ELR (cell line): ENCODE measurements at places on chromosomes 12 and 14.

- DNase-seq, result no peak
Measured at GRCh38 chr14:48973151-48973550, 613.0 kb downstream of the RPS29 start.

- DNase-seq, result no peak
Measured at GRCh38 chr14:93951635-93952540, 24.5 kb downstream of the ASB2 start.

GRCh38 chr12:29012673-29013072, 136.4 kb upstream of the FAR2 start:
- DNase-seq, result no peak

DNA sequence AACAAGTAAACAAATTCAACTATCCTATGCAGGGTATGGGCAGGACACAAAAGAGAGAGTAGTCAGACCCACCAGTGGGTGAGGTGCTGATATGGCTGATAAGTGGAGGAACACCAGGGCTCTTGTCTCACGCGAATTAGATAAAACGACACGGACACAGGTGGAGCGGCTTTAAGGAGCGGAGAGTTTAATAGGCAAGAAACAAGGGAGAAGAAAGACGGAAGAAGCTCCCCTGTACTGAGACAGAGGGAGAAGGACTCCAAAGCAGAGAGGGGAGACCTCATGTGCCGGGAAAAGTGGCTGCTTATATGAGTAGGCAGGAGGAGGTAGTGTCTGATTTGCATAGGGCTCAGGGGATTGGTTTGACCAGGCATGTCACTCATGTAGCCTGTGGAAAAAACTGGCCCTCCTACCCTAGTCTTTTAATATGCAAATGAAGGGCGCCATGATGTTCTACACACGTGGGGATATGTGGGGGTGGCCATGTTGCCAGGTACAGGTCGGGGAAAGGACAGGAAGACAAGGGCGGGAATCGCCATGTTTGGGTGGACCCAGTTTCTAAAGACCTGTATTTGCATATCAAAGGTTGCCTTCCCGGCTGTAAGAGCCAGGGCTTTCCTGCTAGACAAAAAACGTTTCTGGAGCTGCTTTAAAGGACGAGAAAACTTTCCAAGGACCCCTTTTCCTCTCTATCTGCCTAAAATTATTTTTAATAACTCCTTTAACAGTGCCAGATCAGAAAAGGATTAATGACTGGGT, 28.8 kb downstream of the RPGRIP1 start:
- peak; percentile 72 for DNase-seq

- no peak for DNase-seq
Measured at GRCh38 chr14:29757711-29758233, 169.9 kb downstream of the PRKD1 start.

GRCh38 chr12:78004249-78005093, 173.8 kb downstream of the NAV3 start:
- DNase-seq, result no peak

DNA sequence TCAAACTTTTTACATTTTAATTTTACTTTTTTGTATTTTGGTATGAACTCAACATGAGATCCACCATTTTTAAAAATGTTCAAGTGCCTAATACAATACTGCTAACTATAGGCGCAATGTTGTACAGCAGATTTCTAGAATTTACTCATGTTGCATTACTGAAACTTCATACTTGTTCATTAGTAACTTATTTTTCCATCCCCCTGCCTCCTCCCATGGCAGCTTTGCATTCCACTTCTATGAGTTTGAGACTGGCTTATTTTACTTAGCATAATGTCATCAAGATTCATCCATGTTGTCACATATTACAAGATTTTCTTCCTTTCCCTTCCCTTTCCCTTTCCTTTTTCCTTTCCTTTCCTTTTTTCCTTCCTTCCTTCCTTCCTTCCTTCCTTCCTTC, 825.9 kb downstream of the SLC16A7 start:
- peak; percentile 29 for DNase-seq

GRCh38 chr12:12925388-12925787, 26.6 kb downstream of the GPRC5D start:
- DNase-seq, result no peak

GRCh38 chr14:49896966-49897365, 4.1 kb downstream of the ARF6 start:
- peak; percentile 34 for DNase-seq

- peak; percentile 99 for DNase-seq
Measured at GRCh38 chr12:103560604-103561101, 26.4 kb upstream of the STAB2 start.

GRCh38 chr12:67562513-67563287, 85.8 kb upstream of the DYRK2 start:
- no peak for DNase-seq

GRCh38 chr12:52346593-52346992, 20.7 kb downstream of the KRT85 start:
- no peak for DNase-seq

DNA sequence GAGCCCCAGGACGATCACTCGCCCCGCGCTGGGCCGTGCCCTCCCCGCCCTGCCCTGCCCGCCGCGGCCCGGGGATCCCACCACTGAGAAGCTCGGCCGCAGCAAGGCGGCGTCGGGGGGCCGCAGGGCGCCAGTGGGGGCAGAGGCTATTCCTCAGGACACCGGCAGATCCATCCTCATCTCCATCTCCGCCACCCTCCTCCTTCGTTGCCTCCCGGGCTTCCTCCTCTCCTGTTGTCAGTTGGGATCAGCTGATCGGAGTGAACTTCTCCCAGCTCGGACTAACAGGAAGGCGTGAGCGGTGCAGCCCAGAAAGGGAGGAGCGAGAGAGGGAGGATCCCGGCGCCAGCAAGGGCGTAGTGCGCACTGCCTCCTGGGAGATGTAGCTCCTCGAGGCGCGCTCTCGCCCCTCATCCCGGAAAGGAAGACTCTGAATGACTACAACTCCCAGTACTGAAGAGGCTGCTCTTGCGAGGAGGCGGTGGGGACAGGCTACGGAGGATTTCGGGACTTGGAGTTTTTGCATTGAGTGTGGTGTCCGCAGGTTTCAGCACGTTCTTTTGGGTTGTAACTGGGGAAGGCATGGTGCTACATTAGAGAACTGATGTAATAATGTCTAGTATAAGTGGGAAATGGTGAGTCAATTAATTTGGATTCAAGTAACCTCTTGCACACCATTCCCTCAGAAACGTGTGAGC, at the start of gene ZFYVE1:
Gene ZFYVE1 (minus strand): TSS at position 262 of the 698 bp plus-strand sequence. CDS start 2,598 bp downstream, outside the sequence.
- DNase-seq, result peak; percentile 99

DNA sequence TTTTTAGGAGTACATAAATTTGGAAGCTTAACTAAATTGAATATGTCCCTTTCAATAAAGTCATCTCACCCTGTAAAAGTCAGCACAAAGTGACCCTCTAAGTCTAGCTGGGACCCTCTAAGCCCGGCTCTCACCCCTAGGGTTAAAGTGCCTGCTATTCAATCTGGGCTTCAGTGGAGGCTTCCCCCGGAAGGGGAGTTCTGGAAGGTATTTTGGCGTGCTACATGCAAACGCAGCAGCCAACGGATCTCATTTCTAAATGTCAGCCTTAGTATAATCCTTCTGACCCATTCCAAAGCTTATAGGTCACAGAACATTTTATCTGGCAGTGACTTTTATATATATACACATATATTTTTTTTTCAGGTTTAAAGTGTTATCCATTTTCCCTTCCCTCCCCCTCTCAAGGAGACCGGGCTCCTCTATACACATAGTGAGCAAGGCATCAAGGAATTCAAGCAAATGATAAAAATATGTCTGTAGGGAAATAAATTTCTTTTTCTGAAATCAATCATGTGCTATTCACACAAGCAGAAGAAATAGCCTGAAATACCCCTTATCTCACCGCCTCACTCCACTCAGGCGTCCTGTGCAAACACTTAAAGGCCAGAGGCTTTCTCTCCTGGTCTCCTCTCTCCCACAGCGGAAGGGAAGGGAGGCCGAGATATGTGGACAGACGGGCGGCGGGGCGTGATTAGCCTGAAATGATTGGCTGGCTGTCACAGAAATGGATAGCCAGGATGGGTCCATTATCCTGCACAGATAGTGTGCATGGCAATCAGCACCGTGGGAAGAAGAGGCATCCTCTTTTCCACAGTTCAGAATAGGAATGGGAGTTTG, 301.7 kb downstream of the GALC start:
- no peak for DNase-seq

- DNase-seq, result no peak
Measured at GRCh38 chr12:112182499-112182898, 57.1 kb downstream of the TRAFD1 start.

GRCh38 chr12:106039242-106039641, 99.5 kb downstream of the NUAK1 start:
- no peak for DNase-seq

DNA sequence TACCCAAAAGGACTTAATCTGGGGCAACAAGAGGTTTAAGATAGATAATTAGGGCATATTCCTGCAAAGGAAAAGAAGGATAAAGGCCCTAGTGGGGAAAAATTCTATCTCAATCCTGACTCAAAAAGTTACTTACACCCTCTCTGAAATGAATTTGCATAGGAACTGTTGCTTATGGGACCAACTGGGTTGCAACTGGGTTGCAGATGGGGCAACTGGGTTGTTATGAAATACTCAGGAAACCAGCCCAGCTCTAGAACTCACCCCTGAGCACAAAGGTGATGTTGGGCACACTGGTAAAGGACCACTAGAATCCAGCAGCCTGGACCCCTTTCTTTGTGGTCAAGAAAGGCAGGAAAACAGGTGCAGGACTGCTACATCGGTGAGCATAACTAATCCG, 17.2 kb upstream of the RILPL1 start:
- no peak for DNase-seq
